Esophagus muscularis mucosa (tissue), 4 donors: ENCODE measurements at places on chromosomes 7 and 10. TPM values are rescaled to one million over a fixed set of nuclear protein-coding genes. Genes with fewer than 3 reads are reported as not detected.
A peak's percentile ranks its signal among the peaks of the same experiment; 100 is the strongest.

ETV1 gene
- 16.5 TPM for total RNA-seq

OPN1SW gene
- total RNA-seq, result not detected

DNA sequence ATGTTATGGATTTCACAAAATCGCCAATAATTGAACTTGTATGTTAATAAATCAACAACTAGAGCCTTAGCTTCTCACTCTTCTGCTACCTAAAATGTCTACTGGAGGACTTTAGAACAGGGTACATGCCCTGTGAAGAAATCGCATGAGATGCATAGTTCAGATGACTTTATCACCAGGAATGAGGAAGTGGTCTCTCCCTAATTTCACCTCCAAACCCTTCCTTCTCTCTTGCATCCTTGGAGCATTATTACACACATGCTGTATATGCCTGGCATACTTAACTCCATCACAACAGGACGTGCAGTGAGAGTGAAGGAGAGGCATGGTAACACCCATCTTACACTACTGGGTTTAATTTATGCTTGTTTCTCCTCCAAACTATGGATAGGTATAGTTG lies 27.8 kb downstream of the RHEB start:
- DNase-seq, result no peak
- no peaks in the 10 kb centered on the region for H3K36me3 ChIP-seq
- H3K4me1 ChIP-seq, result peaks cover 98% of the 10 kb centered on the region
- H3K27me3 ChIP-seq, result no peaks in the 10 kb centered on the region
- no peak overlapping the region for H3K4me3 ChIP-seq

DNA sequence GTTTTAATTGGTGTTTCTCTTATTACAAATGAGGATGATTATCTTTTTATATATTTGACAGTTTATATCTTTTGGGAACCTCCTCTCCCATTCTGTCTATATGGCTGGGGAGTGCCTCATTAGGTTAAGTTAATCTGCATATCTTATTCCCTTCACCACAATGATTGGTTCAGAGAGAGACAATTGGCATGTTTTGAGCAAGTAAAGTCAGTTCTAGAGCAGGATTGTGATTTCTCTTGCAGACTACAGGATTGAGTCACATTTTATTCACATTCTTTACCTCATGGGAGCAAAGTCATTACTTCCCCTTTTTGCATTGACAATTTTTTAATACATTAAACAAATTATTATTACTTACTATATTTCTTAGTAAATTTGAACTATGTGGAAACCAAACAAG lies 345.6 kb downstream of the MDFIC start:
- H3K27ac ChIP-seq, result no peak overlapping the region
- H3K4me1 ChIP-seq, result no peaks in the 10 kb centered on the region
- H3K36me3 ChIP-seq, result no peaks in the 10 kb centered on the region
- no peak for DNase-seq

DNA sequence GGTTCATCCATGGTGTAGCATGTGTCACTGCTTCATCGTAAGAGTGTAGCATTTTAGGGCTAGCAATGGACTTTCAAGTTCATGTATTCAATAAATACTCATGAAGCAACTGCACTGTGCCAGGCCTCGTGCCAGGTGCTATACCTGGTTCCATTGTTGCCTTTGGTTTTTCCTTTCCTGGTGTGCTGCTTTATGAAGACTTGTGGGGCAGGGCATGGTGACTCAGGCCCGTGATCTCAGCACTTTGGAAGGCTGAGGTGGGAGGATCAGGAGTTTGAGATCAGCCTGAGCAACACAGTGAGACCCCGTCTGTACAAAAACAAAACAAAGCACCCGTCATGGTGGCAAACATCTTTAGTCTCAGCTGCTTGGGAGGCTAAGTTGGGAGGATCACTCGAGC lies 2.2 kb upstream of the CPA4 start:
- H3K4me3 ChIP-seq, result no peak overlapping the region
- no peak overlapping the region for H3K27ac ChIP-seq
- no peaks in the 10 kb centered on the region for H3K4me1 ChIP-seq
- no peak for DNase-seq
- H3K27me3 ChIP-seq, result no peaks in the 10 kb centered on the region
- no peaks in the 10 kb centered on the region for H3K36me3 ChIP-seq

DNA sequence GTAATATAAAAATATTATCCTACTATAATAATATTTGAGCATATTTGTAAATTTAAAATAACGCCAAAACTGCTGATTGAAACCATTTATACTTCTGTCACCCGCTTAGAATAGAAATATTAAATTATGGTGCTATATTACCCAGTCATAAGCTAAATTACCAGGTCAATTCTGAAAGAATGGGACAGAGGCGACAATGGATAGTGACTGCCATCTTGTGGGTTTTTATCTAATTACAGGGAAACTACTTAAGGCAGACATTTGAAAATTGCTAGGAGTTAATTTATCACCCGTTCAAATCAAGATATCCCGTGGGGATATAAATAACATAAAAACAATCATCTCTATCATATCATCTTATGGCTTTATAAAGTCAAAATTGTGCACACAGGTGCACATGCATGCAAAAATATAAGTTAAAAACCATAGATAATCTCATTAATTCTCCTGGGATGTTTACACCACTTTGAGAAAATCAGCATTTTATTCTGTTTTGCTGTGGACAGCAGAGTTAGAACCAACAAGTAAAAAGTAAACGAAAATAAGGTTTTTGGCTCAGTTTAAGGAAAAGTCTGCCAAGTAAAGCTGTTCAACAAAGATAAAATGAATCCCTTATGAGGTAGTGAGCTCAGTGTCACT lies 41.3 kb upstream of the HPSE2 start:
- no peaks in the 10 kb centered on the region for H3K4me1 ChIP-seq
- no peak overlapping the region for H3K27ac ChIP-seq
- H3K4me3 ChIP-seq, result no peak overlapping the region
- no peak for DNase-seq

DNA sequence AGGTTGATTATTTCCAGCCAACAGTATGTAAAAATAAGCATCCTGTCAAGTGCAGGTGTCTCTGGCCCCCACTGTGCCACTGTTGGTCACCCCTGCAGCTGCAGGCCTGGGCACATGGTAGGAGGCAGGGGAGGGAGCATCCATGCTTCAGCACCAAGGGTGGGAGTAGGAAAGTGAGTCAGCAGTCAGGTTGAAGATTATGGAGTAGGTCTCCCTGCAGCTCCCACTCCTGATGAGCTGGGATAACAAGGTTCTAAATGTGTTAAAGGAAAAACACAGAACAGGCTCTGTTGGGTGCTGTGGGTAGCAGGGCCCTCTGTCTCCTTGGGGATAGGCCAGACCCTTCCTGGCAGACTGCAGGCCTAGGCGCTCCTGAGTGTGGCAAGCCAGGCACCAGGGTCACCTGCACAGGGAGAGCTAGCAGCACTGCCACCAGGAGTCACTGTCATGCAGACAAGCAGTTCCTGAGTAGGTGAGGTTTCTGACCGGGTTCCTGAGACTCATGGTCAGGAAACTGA lies 59.3 kb downstream of the NUDCD3 start:
- no peak for DNase-seq
- H3K27ac ChIP-seq, result peak overlapping the region; percentile 27
- H3K27me3 ChIP-seq, result no peaks in the 10 kb centered on the region

DNA sequence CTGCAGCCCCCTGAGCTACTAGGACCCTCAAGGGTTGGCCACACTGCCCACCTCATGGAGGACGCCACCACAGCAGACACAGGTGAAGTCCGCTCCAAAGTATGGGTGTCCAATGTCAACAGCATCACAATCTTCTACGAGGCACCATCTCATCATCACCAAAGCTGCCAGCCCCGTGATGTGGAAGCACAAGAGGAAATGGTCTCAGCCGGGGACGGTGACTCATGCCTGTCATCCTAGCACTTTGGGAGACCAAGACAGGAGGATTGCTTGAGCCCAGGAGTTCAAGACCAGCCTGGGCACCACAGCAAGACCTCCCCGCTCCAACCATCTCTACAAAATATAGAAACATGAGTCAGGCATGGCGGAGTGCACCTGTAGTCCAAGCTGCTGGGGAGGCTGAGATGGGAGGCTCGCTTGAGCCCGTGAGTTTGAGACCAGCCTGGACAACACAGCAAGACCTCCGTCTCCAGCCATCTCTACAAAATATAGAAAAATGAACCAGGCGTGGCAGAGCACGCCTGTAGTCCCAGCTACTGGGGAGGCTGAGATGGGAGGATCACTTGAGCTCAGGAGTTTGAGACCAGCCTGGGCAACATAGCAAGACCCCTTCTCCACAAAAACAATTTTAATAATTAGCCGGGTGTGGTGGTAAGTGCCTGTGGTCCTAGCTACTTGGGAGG lies 48.8 kb upstream of the MYL10 start:
- no peaks in the 10 kb centered on the region for H3K27me3 ChIP-seq
- no peak for DNase-seq
- H3K36me3 ChIP-seq, result no peaks in the 10 kb centered on the region
- H3K4me3 ChIP-seq, result no peak overlapping the region
- H3K27ac ChIP-seq, result no peak overlapping the region
- peaks cover 14% of the 10 kb centered on the region for H3K4me1 ChIP-seq

DNA sequence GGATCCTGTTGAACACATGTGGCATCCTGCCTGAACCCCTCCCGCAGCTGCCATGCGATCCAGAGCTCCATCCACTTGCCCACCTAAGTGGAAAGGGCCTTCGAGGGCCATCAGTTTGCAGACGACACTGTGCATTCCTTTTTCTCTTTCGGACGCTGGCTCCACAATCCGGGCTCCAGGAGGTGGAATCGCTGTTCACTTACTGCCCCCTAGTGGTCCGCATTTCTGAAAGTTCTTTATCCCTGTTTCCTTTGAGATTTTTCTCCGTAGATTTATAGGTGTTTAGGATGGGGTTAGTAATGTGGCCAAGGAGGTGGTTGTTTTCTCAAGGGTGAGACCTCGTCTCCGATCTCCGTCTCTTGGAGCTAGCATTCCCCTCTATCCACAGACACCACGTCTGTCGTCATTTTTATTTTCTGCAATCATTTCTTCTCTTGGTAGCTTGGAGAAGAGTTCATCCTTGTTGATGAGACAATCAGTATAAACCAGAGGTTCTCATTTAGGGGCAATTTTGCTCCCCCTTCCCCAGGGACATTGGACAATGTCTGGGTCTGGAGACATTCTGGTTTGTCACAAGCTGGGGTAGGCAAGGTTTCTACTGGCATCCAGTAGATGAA lies 204.6 kb downstream of the ARHGAP21 start:
- peaks cover 5% of the 10 kb centered on the region for H3K36me3 ChIP-seq
- no peak for DNase-seq
- no peaks in the 10 kb centered on the region for H3K27me3 ChIP-seq
- peaks cover 8% of the 10 kb centered on the region for H3K4me1 ChIP-seq
- no peak overlapping the region for H3K4me3 ChIP-seq

GRCh38 chr7:66666313-66666952 lies 37.8 kb downstream of the KCTD7 start:
- H3K4me3 ChIP-seq, result no peak overlapping the region
- H3K27me3 ChIP-seq, result no peaks in the 10 kb centered on the region
- H3K27ac ChIP-seq, result no peak overlapping the region
- H3K4me1 ChIP-seq, result peaks cover 3% of the 10 kb centered on the region
- no peaks in the 10 kb centered on the region for H3K36me3 ChIP-seq

GRCh38 chr10:35012781-35013180 lies 77.4 kb downstream of the CUL2 start:
- no peak for DNase-seq
- H3K27ac ChIP-seq, result no peak overlapping the region
- no peaks in the 10 kb centered on the region for H3K27me3 ChIP-seq
- no peaks in the 10 kb centered on the region for H3K4me1 ChIP-seq
- peaks cover 65% of the 10 kb centered on the region for H3K36me3 ChIP-seq
